ENCODE measurements at places on chromosomes 3 and 15. TPM values are rescaled to one million over a fixed set of nuclear protein-coding genes. Genes with fewer than 3 reads are reported as not detected.

GRCh38 chr3:174268586-174268985 is 590.5 kb upstream of the NAALADL2 start:
- H3K4me1 ChIP-seq = no peaks in the 10 kb centered on the region
- no peaks in the 10 kb centered on the region for H3K27me3 ChIP-seq
- H3K36me3 ChIP-seq = no peaks in the 10 kb centered on the region
- no peak for DNase-seq
- no peak overlapping the region for H3K27ac ChIP-seq

DNA sequence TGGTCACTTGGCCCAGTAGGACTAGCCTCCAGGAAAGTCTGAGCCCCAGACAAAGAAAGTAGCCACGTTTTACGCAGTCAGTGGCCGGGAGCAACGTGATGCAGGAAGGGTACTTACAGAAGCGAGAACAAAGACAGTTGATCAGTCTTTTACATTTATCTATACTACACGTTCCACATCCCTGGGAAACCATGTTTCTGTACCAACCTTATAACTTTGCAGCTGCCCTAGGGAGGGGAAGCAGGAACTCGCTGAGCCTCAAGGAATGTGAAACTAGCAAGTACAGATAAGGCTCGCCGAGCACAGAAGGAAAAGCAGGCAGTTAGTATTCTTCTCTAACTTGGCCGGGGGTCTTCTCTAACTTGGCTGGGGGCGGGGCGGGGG is 3.4 kb upstream of the KNL1 start:
- no peak overlapping the region for H3K27ac ChIP-seq
- H3K4me1 ChIP-seq = peaks cover 8% of the 10 kb centered on the region
- no peaks in the 10 kb centered on the region for H3K27me3 ChIP-seq
- DNase-seq = no peak

GRCh38 chr3:133457465-133458067 is 57.7 kb downstream of the BFSP2 start:
- no peak overlapping the region for H3K4me3 ChIP-seq
- no peaks in the 10 kb centered on the region for H3K36me3 ChIP-seq

GRCh38 chr15:96366526-96366877 is 36.0 kb downstream of the NR2F2 start:
- H3K4me3 ChIP-seq = no peak overlapping the region
- H3K4me1 ChIP-seq = no peaks in the 10 kb centered on the region
- no peak overlapping the region for H3K27ac ChIP-seq
- H3K36me3 ChIP-seq = no peaks in the 10 kb centered on the region
- no peak for DNase-seq

DNA sequence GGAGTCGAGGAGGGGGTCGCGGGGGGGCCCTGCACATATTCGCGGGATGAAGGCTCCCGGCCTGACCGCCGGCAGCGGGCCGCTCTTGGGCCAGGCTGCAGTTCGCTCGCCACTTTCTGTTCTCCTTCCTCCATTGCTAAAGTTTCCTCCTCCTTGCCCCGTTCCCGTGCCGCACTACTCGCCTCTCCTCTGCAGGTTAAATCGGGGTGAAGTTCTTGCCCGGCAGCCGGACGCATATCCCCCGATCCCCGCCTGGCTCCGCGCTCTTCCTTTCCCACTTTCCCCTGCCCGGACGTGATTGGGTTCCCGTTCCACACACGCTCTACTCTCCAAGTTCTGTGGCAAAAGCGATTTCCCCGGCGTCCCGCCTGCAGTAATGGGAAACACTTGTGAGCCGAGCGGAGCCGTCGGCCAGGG is 556 bp downstream of the CRYBG3 start:
- no peaks in the 10 kb centered on the region for H3K27me3 ChIP-seq
- H3K36me3 ChIP-seq = no peaks in the 10 kb centered on the region
- DNase-seq = peak; percentile 61

- H3K27ac ChIP-seq = peak overlapping the region; percentile 15
- peak; percentile 78 for DNase-seq
- peaks cover 36% of the 10 kb centered on the region for H3K27me3 ChIP-seq
- H3K4me1 ChIP-seq = peaks cover 5% of the 10 kb centered on the region
- H3K4me3 ChIP-seq = no peak overlapping the region
These were observed 30.7 kb upstream of the CLRN1 start for GRCh38 chr3:151003029-151003767.

- no peak overlapping the region for H3K27ac ChIP-seq
- H3K4me1 ChIP-seq = no peaks in the 10 kb centered on the region
- H3K4me3 ChIP-seq = no peak overlapping the region
- DNase-seq = no peak
- no peaks in the 10 kb centered on the region for H3K36me3 ChIP-seq
These were observed 38.4 kb downstream of the ROBO2 start for GRCh38 chr3:77078279-77078678.

DNA sequence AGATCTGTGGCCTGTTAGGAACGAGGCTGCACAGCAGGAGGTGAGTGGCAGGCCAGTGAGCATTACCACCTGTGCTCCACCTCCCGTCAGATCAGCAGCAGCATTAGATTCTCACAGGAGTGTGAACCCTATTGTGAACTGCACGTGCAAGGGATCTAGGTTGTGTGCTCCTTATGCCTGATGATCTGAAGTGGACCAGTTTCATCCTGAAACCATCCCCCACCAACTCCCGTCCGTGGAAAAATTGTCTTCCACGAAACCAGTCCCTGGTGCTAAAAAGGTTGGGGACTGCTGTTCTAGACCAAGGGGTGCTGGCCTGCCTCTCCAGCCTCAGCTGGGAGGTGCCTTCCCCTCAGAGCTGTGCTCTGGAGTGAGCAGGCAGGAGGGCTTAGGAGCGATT is 61.4 kb downstream of the RPLP1 start:
- H3K36me3 ChIP-seq = no peaks in the 10 kb centered on the region
- DNase-seq = no peak
- no peak overlapping the region for H3K4me3 ChIP-seq

DNA sequence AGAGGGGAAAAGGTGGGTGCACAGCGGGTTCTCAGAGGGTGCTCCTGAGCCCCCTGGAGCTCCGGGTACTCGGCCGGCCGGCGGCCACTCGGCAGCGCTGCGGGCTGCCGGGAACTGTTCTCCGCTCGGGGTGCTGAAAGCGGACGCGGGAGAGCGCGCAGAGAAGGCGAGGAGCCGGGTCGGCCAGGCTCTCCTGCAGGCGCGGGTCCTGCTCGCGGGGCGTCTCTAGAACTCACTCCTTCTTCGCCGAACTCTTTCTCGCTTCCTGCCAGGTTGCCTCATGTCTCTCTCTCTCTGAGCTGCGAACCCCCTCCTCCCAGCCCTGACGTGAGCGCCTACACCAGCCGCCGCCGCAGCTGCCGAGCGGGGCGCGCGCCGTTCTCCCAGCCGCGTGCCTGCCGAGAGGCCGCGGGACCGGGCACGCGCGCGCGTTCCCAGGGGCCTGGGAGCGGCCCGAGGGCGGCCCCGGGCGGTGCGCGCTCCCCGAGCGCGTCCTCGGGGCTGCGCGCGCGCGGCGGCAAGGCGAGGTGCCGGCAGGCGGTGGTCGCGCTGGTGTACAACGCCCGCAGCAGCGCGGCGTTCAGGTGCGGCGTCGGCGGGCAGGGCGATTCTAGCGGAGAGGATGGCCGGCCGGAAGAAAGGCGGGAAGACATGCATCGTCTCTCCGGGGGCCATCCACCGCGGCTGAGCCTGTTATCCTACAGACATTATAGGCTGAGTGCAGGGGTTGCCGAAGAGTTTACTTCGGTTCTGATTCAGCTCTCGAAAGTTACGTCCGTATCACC is at the start of gene PEX5L:
PEX5L (minus strand) TSS at position 267 of the 785 bp plus-strand sequence. CDS start 338 bp downstream, outside the sequence.
- H3K4me1 ChIP-seq = no peaks in the 10 kb centered on the region
- H3K27ac ChIP-seq = no peak within 1 kb of the TSS
- peak within 1 kb of the TSS; percentile 65 for H3K4me3 ChIP-seq
- no peaks in the 10 kb centered on the region for H3K36me3 ChIP-seq

- H3K36me3 ChIP-seq = peaks cover 5% of the 10 kb centered on the region
- H3K4me3 ChIP-seq = peak overlapping the region; percentile 5
- peak; percentile 53 for DNase-seq
- no peaks in the 10 kb centered on the region for H3K27me3 ChIP-seq
- peaks cover 26% of the 10 kb centered on the region for H3K4me1 ChIP-seq
- peak overlapping the region; percentile 37 for H3K27ac ChIP-seq
These were observed 48.1 kb upstream of the MAP4 start for GRCh38 chr3:48064292-48064829.

DNA sequence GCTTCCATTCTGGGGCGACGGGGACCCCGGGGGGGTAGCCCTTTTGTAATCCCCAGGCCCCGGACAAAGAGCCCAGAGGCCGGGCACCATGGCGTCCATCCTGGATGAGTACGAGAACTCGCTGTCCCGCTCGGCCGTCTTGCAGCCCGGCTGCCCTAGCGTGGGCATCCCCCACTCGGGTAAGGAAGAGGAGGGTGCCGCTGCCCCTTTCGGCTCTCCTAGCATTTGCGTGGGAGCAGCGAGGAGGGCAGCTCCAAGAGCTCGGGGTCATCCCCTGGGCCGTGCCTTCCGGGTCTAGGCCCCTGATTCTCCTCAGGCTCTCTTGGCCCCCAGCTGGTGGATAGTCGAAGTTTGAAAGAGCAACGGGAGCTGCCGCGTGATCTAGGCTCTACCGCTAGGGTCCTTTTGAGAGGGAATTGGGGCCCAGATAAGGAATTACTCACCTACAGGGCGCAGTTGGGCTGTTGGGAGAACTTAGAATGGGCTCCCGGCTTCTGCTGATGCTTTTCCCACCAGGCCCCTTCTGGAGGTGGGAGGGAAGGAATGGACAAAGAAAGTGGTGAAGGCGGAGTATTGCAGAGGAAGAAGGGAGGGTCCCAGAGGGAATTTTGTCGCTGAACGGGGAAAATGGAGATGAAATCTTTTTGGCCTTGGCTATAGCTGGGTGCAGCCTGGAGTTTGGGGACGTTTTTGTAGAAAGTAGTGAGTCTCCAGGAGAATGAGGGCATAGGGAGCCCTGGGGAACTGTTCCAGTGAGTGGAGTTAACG is 615 bp downstream of the VPS18 start:
- H3K4me1 ChIP-seq = peaks cover 16% of the 10 kb centered on the region
- peak overlapping the region; percentile 87 for H3K4me3 ChIP-seq
- peaks cover 22% of the 10 kb centered on the region for H3K36me3 ChIP-seq
- DNase-seq = peak; percentile 81

DNA sequence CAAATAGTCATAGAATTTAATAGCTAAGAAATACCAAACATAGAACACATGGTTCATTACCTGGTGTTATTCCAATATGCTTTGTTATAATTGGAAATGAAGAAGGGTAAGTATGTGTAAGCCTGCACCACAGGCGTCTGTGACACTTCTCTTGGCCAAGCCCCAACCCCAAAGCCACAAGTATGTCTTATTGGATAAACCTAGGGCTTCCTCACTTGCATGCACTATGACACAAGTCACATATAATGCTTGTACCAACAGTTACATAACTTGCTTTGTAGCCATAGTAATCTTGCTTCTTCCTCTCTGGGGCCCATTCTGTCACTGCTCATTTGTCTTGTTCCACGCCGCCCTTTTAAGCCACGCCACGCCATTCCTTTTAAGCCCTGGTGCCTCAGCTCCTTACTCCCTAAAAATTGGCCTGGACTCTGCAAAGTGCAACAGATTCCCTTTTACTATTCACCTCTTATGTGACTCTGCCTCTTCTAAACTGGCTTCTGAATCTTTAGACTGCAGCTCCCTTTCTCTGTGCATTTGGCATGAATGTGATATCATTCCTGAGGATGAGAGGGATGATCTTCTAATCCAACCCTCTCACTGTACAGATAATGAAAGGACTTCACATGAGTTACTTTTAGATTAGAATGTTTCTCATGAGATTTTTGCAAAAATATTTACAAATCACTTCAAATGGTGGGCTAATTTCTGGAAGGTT is 48.1 kb upstream of the EPHA3 start:
- no peak overlapping the region for H3K27ac ChIP-seq
- H3K27me3 ChIP-seq = peaks cover 14% of the 10 kb centered on the region
- no peaks in the 10 kb centered on the region for H3K4me1 ChIP-seq

- H3K27me3 ChIP-seq = no peaks in the 10 kb centered on the region
- peaks cover 17% of the 10 kb centered on the region for H3K4me1 ChIP-seq
- no peak overlapping the region for H3K4me3 ChIP-seq
- peak; percentile 75 for DNase-seq
- no peaks in the 10 kb centered on the region for H3K36me3 ChIP-seq
- H3K27ac ChIP-seq = peak overlapping the region; percentile 40
These were observed 31.9 kb downstream of the RAB8B start for GRCh38 chr15:63221346-63221745.

- H3K4me3 ChIP-seq = no peak overlapping the region
- peaks cover 14% of the 10 kb centered on the region for H3K36me3 ChIP-seq
- no peak for DNase-seq
These were observed 56.9 kb downstream of the GRIP2 start for GRCh38 chr3:14483286-14483685.

- no peaks in the 10 kb centered on the region for H3K27me3 ChIP-seq
- H3K4me1 ChIP-seq = peaks cover 6% of the 10 kb centered on the region
- no peak overlapping the region for H3K27ac ChIP-seq
- H3K4me3 ChIP-seq = no peak overlapping the region
- peak; percentile 50 for DNase-seq
These were observed 398.8 kb downstream of the MECOM start for GRCh38 chr3:169264711-169265110.

DNA sequence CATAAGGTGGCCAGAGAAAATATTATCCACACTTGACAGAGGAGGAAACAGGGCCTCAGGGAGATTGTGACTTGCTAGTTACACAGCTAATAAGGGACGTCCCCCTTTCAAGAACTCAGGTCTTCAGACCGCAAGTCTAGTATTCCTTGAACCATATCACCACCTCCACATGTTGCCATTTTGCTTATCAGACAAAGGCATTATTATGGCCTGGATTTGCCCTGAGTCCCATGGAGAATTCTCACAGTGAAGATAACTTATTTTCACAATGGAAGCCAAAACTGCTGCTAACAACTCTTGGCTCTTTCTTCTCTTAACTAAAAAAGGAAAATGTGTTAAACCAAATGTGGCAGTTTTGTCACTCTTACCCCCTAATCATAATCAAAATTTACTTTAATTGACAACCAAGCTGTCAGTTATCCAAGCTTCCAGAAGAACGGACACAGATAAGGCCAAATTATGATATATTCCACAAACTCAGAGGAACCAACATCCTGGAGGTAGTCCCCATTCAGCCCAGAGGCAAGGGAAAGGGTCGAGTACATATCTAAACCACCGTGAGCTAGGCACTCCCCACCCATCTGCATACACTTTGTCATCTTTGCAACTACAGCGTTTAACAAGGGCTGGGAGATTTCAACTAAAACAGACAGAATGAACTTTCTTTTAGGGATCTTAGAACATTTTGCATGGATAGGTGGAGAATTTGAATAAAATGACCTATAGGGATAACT is 63.6 kb upstream of the THBS1 start:
- no peak overlapping the region for H3K27ac ChIP-seq
- H3K36me3 ChIP-seq = no peaks in the 10 kb centered on the region
- no peaks in the 10 kb centered on the region for H3K4me1 ChIP-seq
- H3K27me3 ChIP-seq = no peaks in the 10 kb centered on the region
- H3K4me3 ChIP-seq = no peak overlapping the region

GRCh38 chr3:177212278-177212610 is 15.0 kb upstream of the TBL1XR1 start:
- no peaks in the 10 kb centered on the region for H3K36me3 ChIP-seq
- no peaks in the 10 kb centered on the region for H3K4me1 ChIP-seq
- H3K27me3 ChIP-seq = no peaks in the 10 kb centered on the region

GRCh38 chr3:175672119-175672689 is 813.1 kb downstream of the NAALADL2 start:
- peak; percentile 14 for DNase-seq
- H3K4me3 ChIP-seq = peak overlapping the region; percentile 58
- no peaks in the 10 kb centered on the region for H3K27me3 ChIP-seq
- no peaks in the 10 kb centered on the region for H3K36me3 ChIP-seq

Gene ABI3BP
- total RNA-seq = 31.6 TPM

Gene SNX22
- total RNA-seq = not detected

Gene SCN10A
- total RNA-seq = not detected

Gene ANKUB1
- not detected for total RNA-seq

Gene FAM131A
- 24.2 TPM for total RNA-seq

Gene WDR93
- total RNA-seq = 0.22 TPM

Gene CPNE4
- total RNA-seq = not detected

Gene AQP9
- 0.12 TPM for total RNA-seq

Gene GOLGA8O
- 0.47 TPM for total RNA-seq

Gene ATP13A5
- not detected for total RNA-seq

Data from PC-3 (cell line).